ENCODE measurements at places on chromosomes 7 and 10.

DNA sequence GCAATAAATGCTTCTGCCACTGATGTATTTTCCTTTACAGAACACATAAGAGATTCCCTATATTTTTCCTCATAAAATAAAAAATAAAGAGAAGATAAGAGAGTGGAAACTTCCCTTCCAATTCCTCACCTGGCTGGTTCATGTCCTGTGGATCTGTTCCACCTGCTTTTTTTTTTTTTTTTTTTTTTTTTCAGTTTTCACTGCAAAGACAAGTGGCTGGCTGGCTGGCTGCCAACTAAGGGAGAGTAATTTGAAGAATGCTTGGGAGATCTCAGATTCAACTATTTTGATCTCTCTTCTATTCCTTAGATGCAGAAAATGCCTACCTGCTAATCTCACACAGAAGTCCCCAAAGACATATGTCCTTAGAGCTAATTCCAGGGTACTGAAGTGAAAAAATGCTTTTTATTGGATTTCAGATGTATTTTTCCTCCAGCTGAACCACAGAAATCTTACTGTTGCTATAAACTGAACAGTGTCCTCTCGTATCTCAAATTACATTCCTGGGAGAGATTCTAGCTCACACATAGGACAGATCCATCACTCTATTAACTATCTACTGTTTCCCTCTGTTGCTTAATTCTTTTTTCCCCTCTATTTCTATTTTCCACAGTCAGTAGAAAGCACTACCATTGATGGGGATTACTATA lies 120.8 kb downstream of the NRCAM start:
- DNase-seq = peak; percentile 67

DNA sequence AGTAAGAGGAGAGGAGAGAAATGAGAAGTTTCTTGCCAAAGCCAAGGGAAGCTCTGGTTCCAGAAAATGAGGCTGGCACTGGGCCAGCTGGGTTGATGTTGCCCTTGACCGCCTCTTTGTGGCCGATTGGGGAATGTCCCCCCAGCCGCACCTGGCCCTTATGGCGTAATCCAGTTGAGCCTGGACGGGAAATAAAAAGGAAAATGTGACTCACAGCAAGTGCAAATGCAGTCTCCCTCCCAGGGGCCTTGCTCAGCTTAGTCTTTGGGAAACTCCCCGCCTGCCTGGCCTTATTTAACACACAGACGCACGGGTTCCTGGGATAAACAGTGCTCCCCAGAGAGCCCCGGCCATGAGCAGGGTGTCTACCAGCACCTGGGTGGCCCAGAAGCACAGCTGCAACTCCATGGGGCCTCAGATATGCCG lies 174.8 kb downstream of the KIAA1217 start:
- DNase-seq = peak; percentile 5

GRCh38 chr10:115432188-115432819 lies 339.1 kb downstream of the ATRNL1 start:
- DNase-seq = peak; percentile 2

DNA sequence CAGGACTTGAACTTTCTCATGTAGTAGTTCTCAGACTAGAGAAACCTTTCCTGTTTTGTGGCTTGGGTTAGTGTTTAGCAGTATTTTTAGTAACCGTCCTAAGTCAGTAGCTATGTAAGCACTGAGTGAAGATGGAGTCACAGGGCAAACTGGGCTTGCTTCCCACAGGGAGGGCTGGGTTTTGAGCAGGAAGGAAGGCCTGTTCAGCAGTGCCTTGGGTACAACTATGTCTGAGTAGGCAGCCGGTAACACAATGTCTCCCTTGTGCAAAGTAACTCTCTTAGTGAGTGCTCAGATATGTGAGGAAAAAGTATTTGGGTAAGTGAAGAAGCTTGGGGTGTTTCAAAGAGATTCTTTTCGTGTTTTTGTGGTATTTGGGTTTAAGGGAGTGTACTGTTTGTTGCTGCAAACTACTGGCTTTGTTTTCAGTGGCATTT lies 96.4 kb downstream of the CCSER2 start:
- no peak for DNase-seq

GRCh38 chr10:63337455-63338251 lies 128.1 kb downstream of the JMJD1C start:
- DNase-seq = no peak

DNA sequence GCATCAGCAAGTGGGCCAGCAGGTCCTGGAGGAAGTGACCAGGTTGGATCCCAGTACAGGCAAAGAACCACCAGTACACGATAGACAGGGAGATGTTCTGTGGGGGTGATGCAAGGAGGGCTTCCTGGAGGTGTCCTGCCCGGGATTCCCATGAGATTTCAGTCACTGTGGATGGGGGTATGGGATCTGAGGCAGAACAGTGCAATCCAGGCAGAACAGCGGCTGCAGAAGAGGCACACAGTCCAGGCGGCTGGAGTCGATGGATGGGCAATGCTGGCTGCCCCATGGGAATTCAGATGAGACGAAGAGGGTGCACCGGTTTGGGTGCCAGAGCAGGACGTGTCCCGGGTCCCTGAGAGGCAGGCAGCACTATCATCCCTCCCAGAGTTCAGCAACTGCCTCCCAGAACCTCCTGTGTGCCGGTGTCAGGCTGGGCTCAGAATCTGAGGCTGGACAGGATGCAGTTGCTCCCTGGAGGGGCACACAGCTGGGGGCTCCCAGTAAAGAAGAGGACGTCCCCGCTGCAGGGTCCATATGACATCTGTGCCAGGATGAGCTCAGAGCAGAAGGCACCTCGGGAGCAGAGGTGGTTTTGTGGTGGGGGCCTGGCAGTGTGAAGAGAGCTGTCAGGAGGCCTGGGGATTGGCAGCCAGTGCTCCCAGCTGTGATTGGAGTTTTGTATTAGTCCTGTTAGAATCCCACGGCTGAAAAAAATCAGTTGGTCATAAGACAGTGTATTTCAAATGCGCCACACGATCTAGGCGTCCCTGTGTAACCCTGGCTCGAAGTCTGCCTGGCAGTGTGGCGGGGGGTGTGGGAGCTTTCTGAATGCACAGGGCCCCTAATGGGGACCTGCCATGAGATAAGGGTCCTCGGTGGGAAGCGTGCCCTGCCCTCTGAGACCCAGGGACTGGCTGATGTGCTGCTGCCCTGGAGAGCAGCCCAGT lies 3.2 kb downstream of the KNDC1 start:
- no peak for DNase-seq
